NCI-H1694 (cell line): ENCODE measurements at places on chromosomes 12 and 14.

DNA sequence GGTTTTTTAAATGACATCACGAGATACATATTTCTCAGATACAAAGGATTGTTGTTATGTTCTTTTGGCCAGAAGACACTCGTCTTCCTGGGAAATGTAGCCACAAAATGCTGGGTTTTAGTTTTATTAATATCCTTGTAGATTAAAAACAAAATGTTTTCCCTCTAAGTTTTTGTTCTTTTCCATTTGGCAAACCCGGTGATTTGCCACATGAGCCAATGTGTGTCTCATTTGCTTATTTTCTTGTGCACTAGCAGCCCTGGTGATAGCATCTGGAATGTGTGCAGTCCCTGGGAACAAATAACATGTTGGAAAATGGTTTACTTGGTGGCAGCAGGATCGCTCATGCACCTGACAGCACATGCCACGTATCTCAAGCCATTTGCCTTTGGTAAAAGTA, 61.0 kb downstream of the HMGA2 start:
- no peak for DNase-seq

- no peak for DNase-seq
Observed at GRCh38 chr12:91316161-91316906, 133.7 kb upstream of the DCN start.

DNA sequence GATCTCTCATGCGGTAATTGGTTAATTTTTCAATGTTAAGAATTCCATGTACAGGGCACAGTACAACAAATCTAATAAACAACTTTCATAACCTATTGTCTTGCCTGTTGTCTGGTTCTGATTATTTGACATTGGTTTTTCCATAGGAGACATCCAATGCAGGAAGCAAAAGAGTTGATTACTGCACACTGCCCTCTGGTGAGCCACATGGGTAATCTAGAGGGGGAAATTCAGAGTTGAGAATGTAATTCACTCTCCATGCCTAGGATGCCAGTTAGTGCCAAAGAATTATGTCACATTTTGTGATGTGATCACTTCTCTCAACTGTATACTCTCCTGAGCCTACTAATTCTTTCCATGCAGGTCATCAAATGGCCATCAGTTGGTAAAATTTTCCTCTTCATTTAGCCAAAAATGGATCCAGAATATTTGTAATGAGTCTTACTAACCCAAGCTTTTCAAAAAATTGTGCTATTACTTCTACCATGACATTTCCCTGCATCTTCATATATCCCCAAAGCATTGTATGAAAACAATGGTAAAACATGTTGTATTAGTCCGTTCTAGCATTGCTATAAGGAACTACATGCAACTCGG, 17.7 kb upstream of the CCDC91 start:
- DNase-seq: peak; percentile 79

DNA sequence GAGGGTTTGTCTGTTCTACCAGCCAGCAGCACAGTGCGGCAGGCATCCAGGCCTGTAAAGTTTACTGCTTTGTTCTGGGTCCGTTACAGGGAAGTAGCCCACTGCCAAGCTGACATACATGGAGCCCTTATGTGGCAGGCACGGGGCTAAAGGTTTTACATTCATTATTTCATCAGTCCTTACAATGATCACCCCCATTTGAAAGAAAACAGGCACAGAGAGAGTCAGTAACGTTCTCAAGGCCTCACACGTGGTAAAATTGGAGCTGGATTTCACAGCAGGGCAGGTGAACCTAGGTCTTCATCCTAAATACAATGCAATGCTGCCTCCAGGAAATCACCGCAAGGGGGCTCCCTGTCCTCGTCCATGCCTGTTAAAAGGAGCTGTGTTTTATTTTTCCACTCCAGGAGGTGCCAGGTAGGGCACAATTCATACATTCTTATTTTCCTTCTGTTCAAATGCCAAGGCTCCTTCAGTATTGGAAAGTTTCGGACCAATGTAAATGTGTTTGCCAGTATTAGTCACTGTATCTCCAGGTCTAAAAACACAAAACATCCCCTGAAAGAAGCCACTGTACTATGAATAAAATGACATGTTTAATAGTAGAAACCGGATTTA, 172.2 kb upstream of the GZMB start:
- peak; percentile 22 for DNase-seq

DNA sequence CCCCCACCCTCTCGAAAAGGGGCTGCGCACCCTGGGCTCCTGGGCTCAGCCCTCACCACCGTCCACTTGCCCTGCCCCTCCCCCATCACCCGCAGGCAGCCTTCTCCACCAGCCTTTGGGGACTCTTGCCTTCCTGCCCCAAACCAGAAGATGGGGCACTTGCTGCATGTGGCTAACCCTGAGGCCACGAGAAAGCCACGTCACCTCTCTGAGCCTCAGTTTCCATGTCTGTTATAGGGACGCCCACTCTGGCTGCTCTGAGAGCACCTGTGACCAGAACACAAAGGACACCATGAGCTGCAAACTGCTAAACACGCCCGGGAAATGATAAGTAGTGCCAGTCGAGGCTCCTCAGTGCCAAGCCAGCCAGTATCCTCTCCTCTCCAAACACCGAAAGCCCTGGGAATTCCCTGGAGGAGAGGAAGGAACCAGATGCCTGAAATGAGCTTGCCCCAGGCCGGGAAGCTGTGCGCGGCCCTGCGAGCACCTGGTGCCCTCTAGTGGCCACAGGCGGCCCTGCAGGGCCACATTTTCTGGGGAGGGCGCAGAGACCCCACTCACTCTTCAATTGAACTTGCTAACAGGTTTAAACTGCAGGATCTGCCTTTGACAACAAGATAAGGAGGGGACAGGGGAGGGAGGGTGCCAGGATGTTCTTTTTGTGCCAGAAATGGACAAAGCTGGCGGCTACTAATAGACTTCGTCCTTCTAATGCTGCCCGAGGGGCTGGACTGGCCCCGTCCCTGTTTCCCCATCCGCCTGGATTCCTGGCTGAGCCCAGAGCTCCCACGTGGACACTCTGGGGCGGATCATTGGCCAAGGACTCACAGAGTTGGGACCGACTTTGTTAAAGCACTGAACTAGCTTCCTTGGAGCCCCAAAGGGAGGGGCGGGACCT, 10.2 kb upstream of the SERPINA9 start:
- DNase-seq: peak; percentile 77

- DNase-seq: no peak
Observed at GRCh38 chr12:46445093-46445492, 72.5 kb upstream of the SLC38A2 start.

DNA sequence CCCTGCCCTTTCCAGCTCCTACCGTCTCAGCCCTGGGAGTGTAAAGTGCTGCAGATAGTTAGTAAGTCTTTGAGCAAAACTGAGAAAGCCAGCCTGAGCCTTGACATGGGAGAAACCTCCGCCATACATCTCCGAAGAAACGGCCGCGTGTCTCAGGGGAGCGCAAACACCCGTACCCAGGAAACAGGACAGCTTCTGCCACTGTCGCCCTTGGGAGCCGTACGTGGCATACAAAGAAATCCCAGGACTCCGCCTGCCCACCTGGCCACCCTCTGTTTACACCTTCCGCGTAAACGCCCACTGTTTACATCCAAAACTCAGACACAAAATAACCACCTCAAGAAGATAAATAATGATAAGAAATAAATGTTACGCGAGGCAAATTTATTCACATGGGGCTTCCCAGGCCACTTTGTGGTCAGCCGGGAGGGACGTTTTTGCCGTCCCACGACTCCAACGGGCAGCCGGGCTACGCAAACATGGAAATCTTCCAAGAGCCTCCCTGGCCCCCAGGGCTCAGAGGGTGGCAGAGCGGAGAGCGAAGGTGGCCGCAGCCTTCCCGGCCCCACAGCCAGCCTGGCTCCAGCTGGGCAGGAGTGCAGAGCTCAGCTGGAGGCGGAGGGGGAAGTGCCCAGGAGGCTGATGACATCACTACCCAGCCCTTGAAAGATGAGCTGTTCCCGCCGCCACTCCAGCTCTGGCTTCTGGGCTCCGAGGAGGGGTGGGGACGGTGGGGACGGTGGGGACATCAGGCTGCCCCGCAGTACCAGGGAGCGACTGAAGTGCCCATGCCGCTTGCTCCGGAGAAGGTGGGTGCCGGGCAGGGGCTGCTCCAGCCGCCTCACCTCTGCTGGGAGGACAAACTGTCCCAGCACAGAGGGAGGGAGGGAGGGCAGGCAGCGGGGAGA, at the start of gene BDKRB2:
BDKRB2 (plus strand) TSS at position 689 of the 908 bp plus-strand sequence. CDS start 32,269 bp downstream, outside the sequence.
- DNase-seq: peak; percentile 71

GRCh38 chr12:5817246-5817645, 127.8 kb downstream of the ANO2 start:
- DNase-seq: no peak

GRCh38 chr12:24975425-24975824, 26.5 kb upstream of the BCAT1 start:
- DNase-seq: no peak

- no peak for DNase-seq
Observed at GRCh38 chr14:64573109-64573508, 23.3 kb downstream of the PPP1R36 start.

GRCh38 chr12:71999795-72000194, 61.1 kb downstream of the TPH2 start:
- DNase-seq: no peak

- DNase-seq: no peak
Observed at GRCh38 chr12:121614872-121615467, 11.4 kb upstream of the ORAI1 start.

DNA sequence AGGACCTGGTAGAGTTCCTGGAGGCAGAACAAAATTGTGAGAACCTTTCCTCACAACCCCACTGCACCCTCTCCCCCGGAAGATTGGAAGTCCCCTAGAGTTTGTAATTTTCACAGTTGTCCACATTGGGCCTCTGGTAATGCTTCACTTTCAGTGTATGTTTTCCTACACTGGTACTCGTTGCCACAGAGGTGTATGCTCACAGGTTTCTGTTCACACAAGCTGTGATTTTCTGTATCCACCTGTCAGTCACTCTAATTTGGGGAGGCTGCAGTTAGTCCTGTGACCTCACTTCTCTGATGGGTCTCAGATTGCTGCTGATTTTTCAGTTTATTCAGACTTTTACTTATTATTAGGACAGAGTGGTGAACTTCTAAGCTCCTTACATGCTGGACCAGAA, 66.4 kb upstream of the BMP4 start:
- DNase-seq: no peak

DNA sequence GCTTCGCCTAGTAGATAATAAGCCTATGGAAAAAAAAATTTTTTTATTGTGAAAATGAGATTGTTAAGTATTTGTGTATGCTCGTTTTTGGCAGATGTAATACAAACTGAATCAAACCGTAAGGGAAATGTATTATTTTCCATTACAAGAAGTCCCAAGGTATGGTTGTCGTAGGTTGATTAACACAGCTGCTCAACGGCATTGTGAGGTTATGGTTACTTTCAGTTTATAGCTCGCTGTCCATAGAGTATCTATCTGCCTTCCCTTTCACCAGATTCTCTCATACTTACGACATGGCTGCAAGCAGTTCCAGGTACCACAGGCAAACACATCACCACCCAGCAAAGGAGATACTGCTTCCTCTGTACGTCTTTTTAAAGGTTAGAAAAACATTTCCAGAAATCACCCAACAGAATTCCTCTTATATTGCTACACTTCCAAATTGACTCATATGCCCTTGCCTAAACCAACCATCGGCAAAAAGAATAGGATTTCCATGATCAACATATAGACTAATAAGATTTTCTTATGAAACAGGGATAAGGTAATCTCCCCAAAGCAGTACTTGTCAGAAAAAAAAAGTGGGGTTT, 338.6 kb downstream of the SYT1 start:
- DNase-seq: no peak

- DNase-seq: no peak
Observed at GRCh38 chr12:71694099-71694820, 8.4 kb downstream of the TMEM19 start.

DNA sequence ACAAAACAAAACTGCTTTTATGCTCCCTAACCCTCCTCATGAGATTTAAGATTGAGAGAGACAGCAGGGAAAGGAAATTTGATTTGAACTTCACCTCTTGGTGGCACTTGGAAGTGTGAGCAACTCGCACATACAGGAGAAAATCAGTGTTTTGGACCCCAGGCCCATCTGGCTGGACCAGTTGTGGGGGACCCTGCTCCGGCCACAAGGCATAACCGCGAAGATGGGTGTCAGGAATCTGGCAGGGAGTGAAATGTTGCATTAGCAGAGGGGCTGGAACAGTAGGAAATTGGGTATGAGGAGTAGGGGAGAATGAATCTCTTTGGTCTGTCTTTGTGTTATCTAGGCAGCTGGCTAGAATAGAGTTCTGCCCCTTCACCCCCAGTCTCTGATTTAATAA, 1.2 kb downstream of the CIROP start:
- DNase-seq: no peak

GRCh38 chr12:23950775-23951451, 1.4 kb upstream of the SOX5 start:
- no peak for DNase-seq

DNA sequence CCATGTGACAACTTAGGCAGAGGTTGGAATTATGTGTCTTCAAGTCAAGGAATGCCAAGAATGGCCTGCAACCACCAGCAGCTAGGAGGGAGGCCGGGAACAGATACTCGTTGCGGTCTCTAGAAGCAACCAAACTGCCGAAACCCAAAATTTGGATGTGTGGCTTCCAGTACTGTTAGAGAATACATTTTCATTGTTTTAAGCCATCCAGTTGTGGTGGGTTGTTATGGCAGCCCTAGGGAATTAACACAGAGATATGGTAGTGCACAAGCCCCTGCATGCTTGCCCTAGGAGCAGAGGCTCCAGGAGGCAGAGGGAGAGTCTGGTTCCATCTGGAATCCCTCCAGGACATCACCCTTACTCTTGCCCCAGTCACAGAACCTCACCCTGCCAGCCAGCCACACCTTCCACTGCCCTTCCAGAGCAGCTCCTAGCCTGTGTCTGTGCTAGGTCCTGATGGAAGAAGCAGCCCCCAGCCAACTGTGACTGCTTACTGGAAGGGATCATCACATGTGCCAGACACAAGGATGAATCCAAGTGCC, 19.5 kb downstream of the PITPNM2 start:
- peak; percentile 42 for DNase-seq

DNA sequence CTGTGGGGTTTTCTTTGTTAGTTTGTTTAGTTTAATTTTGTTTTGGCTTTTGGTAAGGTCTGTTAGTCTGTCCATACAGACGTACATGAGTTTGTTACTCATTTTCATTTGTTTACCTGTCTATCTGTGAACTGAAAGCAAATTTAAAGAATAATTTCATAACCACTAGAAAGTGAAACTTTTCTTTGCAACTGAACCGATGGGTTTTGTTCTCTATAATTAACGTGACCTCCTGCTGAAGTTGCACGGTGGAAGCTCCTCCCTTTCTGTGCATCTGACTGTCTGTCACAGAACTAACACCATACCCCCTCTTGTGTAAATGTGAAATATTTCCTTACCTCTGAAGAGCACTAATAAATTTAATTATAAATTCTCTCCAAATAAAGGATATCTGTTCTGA, 595.5 kb downstream of the GALC start:
- DNase-seq: no peak

DNA sequence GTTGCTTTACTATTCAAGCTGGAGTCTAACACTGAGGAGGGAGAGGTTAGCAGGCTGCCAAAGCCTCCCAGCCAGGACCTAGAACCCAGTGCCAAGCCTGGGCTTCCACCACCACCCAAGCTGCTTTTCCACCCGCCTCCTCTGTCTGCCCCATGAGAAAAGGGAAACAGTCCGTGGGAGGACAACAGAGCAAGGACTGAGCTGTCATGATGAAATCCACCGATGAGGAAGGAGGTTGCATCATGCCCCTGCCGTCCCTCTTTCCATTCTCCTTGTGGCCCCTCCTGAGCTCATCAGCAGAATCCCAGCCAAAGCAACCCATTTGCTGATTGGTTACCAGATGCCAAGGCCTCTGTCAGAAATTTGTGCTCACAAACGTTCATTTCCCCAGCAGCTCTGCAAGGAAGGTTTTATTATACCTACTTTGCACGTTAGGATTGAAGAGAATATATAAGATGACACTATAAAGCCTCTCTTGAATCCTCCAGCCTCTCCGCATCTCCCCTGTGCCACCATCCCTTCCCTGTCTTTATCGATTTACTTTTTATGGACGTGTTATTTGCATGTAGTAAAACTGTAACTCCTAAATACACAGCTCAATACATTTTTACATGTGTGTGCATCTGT, 6.3 kb upstream of the SERPINA1 start:
- no peak for DNase-seq
